ENCODE measurements at places on chromosomes 1 and 21.

- DNase-seq: no peak
These were observed 94.0 kb downstream of the SLC35F3 start for GRCh38 chr1:233998456-233998855.

- no peak for DNase-seq
These were observed 1.3 kb upstream of the MYOC start for GRCh38 chr1:171653796-171654195.

- DNase-seq: no peak
These were observed 442.7 kb downstream of the PTBP2 start for GRCh38 chr1:97164276-97164639.

DNA sequence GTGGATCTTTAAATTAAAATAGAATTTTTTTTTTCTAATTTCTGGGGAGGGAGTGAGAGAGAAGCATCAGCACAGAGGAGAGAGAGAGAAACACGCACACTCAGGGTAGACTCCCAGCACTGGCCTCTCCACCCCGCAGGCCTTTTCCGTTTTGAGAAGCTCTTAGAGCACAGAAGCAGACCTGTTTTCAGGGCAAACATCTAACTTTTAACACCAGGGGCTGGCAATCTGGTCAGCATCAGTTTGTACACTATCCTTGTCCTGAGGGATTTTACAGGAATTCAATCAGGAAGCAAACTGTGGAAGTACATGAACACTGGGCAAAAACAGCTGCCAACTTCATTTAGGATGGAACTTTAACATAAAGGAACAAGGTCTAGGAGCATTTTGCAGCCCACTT, 117.9 kb upstream of the ESRRG start:
- DNase-seq: no peak

DNA sequence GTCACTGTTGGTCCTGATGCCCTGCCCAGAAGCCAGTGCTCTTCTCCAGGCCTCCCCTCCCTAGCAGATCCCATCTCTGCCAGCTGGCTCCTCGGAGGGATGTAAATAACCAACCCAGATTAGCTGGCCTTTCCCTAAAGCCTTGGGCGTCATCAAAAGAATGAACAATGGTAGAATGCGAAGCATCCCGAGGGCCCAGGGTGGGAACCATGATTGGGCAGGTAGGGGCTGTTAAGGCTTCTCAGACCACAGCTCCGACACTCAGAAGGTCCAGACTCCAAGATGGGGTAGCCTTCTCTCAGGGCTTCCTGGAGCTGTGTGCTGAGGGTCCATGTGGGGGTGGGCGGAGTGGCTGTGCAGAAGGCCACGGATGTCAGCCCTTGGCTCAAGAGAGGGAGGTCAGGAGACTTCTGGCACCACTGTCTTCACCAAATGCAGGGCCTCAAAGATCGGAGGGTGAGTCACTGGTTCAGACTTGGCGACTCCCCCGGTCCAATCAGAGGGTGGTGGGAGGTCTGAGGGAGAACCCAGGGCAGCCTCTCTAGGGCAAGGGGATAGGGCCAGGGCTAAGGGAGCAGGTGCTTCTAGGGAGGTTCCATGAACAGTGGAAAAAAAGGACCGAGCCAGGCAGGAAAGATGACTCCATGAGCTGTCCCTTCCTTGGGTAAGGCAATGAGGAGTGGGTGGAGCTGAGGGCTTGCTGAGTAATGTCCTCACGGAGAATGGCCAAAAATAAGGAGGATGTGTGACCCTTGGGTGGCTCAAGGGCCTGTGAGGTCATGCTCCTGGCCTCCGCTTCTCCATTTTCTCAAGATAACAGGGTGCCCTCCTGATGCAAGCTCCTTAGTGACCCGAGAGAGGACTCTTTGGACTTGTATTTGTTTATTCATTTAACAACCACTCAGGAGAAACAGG, 58.4 kb upstream of the EPS8L3 start:
- no peak for DNase-seq

- no peak for DNase-seq
These were observed 8.9 kb upstream of the GPR37L1 start for GRCh38 chr1:202113690-202114300.

- no peak for DNase-seq
These were observed 13.3 kb downstream of the FCRL1 start for GRCh38 chr1:157806431-157807149.

DNA sequence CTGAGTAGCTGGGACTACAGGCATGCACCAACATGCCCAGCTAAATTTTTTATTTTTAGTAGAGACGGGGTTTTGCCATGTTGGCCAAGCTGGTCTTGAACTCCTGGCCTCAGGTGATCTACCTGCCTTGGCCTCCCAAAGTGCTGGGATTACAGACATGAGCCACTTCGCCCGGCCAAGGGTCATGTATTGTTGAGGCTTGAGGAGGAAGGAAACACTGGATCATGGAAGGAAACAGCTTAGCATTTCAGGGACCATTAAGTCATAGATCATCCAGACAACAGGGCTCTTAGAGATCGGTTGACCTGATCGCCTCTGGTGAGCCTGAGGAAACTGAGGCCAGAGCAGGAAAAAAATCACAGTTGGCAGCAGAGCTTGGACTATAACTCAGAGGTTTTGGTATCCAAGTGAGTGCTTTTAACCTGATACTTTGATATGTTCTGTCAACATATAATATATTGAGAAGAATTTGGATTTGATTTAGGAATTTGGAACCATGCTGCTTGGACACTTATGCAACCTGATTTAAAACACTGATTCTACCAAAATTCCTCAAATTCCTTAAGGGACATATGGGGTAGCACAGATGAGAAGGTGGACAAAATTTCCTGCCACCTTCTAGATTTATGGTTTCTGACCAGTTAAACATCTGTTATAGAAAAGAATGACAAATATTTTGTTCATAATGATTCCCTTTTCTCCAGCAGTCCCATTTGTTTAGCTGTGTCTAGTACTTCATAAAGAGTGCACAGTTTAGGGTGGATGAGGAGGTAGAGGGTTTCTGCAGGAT, 13.1 kb upstream of the BMP8A start:
- DNase-seq: no peak

DNA sequence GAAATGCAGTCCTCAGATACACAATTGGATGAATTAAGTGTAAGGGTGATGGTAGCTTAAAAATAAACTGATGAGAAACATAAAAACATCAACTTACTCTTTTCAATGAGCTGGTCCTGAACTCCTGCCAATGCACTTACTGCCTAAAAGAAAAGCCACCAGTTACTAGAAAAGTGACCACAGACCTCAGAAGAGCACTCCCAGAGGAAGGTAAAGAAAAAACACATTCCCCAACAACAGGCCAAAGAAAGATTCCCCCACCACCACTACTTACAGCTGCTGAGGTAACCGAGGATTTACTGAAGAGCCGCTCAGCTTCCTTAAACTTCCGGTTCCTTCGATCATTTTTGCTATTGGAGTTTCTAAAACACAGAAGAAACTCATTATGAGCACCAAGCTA, 5.4 kb downstream of the MEAF6 start:
- DNase-seq: no peak

DNA sequence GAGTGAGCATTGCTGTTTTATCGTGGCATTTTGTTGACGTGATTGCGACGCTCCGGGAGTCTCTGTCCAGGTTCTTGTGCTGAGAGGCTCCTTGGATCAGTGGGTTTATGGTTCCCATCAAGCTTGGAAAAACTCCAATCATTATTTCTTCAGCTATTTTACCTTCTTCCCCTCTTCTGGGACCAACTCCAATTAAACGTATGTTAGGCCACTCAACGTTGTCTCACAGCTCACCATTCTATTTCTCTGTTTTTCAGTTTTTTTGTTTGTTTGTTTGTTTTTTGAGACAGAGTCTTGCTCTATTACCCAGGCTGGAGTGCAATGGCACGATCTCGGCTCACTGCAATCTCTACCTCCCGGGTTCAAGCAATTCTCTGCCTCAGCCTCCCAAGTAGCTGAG, 8.0 kb downstream of the HES4 start:
- no peak for DNase-seq

DNA sequence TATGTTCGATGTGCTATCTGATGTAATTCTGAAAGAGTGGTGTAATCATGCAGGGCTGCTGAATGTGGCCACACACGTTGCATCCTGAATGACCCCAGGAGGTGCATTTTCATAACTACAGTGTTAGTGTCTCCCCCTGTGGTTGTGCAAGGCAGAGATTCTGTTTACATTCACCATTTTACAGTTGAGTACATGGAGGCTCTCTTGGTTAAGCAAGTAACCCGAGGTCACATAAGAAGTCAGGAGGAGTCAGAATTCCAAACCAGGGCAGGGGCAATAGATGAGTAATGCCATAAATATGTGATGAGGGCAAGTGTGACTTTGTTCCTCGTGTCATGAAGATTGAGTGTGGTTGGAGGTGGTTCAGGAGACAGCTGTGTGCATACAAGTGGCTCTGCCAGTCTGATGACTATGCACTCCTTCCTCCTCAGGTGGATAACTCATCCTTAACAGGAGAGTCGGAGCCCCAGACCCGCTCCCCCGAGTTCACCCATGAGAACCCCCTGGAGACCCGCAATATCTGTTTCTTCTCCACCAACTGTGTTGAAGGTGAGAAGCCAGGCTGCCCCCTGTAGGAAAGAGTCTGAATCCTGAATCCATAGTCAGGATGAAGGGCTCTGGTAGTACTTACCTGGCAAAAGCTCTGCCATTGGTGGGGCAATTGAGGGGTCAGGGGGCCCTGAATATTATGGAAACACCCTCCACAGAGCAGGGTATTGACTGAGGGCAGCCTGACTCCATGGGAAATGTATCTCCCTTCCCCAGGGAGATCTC, 9.3 kb downstream of the ATP1A2 start:
- peak; percentile 45 for DNase-seq

GRCh38 chr1:157782931-157783330, 6.0 kb upstream of the FCRL2 start:
- no peak for DNase-seq

DNA sequence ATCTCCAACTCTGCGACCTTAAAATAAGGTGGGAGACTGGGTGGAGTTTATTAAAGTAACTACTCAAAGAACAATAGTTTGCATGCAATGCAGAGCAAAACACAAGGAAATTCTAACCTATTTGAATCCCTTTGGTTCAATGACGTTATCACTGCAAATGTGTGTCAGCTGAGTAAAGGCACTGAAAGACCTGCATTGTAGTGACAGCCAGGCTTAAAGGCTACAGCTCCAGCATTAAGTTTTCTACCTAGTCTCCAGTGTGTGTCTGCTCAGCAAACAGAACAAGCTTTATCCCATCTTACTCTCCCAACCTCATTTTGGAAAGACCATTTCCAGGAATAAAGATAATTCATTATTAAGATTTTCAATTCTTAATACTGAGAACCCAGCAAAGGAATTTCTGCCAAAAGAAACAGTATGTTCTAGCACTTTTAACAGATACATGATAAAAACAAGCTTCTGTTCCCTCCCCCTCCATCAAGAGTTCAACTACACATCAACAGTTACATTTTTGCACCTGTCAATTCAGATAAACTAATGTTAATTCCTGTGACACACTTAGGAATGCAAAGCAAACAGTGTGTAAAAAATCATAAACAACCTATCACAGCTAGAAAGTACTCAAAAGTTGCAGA, 14.2 kb downstream of the PTP4A2 start:
- DNase-seq: no peak

GRCh38 chr1:180136331-180136967, 18.2 kb upstream of the QSOX1 start:
- DNase-seq: no peak

DNA sequence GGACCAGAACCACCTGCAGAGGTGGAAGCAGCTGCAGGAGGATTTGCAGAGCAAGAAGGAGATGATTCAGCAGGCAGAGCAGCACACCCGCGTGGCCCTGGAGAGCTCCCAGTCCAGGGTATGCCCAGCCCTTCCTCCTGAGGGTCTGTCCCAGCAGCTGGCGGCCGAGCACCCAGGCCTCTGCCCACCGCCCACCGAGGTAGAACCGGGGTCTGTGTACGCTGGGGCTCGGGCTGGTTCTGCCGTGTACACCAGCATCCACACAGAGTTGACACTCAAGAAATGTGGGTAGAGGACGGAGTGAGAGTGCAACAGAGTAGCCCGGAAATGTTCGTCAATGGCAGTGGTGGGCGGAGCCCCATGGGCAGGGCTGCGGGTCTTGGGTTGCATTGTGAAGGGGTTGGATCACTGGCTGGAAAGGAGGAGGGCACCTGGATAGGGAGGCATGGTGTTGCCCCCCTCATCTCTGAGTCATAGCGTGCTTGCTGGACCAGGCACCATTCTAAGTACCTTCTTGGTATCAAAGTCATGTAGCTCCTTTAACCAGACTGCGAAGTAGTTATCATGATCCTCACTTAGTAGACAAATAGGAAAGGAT, 5.1 kb upstream of the SMIM1 start:
- DNase-seq: no peak

DNA sequence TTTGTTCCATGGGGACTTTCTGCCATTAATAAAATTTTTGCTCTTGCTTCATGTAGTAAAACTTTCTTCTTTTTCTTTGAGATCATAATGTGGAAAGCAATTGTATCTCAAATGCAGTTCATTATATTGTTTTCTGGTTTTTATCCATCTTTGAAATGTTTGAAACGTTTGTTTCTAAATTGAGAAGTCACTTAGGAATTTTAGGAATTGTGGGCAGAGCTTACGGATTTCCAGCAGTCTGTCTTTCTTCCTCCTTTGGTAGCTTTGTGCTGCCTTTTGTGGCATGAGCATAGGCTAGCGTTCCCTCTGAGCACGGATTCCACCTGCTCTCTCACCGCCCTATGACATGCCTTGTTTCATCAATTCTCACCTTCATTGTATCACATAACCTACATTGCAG, 2.9 kb upstream of the ST6GALNAC5 start:
- DNase-seq: no peak

DNA sequence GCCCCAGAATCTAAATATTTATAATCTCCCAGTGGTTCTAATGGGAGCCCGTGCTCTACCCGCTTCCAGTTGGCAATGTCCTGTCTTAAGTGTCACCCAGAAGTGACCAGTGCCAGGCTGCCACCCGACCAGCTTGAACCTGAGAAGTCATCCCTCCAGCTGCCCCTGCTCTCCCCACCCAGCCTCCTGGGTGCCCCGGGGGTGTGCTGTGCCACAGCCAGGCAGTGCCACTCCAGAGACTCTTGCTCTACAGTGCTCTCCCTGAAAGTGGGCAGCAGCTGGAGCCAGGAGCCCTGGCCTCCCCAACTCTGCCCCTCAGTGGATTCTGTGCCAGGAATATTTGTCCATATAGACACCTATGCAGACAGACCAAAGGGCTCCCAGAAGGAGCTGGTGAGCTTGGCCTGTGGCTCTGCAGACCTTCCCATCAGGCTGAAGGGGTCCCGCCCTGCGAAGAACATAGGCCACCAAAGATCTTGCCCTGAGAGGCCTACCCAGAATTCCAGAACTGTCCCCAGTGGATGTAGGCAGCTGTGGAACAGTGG, 9.0 kb upstream of the EPS8L3 start:
- DNase-seq: no peak

GRCh38 chr1:199265319-199265718, 626.5 kb downstream of the PTPRC start:
- no peak for DNase-seq

DNA sequence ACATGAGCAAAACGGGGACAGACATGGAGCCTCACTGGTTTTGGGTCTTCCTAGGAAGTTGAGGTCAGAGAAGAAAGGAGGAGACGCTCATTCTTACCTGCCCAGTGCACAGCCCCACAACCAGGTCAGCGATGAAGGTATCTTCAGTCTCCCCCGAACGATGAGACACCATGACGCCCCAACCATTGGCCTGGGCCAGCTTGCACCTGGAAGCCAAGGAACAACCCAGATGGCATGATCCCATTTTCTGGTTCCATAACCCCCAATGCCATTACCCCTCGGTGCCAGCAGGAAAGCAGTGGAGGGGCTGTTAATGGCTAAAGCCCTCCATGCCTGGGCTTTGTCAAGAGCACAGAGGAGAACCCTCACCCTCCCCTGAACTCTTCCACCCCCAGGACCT, 15.3 kb downstream of the ENO1 start:
- DNase-seq: no peak

- no peak for DNase-seq
These were observed 66.4 kb downstream of the IGSF21 start for GRCh38 chr1:18174037-18174436.
